ENCODE measurements at places on chromosomes 6 and 20.
A peak's percentile ranks its signal among the peaks of the same experiment; 100 is the strongest.

GRCh38 chr20:24763386-24764026 is 185.6 kb upstream of the CST7 start:
- DNase-seq: no peak

- no peak for DNase-seq
Observed at GRCh38 chr6:104526376-104526775, 333.3 kb downstream of the HACE1 start.

DNA sequence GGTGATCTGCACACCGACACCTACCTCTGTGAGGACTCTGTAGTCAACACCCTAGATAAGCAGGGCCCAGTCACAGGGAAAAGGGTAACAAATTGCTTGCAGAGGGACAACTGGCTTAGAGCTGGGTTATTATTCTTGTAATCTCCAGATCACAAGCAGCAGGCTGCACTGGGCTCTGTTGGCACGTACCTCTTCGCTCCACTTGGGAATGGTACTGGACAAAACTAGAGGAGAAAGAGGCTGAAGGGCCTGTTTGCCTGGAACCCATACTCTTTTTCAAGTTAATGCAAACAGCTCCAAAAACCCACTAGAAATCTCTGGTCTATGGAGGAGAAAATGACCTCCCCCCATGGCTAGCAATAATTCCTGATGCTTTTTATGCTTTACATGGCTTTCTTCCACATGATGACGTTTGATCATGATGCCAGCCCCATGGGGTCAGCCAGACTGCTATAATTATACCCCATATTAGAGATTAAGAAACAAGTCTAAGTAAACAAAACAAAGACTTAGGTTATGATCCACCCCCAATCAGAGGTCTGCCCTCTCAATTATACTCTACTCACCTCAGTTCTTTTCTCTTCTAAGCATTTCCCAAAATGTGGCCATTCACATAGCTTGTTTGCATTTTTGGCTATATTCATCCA is 190.0 kb downstream of the UNC5CL start:
- DNase-seq: no peak

DNA sequence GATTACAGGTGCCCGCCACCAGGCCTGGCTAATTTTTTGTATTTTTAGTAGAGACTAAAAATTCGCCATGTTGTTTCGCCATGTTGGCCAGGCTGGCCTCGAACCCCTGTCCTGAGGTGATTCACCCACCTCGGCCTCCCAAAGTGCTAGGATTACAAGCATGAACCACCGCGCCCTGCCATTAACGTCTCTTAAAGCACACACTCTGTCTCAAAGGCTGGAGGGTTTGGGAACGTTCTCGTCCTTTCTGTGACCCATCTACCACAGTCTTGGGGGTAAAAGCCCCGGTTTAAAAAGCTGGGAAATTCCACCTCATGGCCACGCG is 57.8 kb upstream of the ARID1B start:
- no peak for DNase-seq

DNA sequence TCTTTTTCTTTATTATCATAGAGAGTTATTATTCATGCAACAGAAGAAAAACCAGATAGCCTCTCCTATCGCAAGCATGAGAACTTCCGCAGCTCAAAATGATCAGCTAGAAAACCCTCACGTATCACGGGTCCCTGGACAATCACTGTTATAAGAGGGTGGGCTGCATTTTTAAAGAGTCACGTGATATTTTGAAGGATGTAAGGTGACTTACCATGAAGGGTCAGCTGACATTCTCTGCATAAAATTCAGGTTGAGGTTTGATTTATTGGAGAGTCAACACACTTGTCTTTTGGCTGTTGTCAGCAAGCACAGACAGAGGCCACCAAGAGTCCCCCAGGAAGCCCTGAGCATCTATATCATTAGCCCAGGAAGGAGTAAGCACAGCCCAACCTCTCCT is 39.5 kb downstream of the ID4 start:
- no peak for DNase-seq

DNA sequence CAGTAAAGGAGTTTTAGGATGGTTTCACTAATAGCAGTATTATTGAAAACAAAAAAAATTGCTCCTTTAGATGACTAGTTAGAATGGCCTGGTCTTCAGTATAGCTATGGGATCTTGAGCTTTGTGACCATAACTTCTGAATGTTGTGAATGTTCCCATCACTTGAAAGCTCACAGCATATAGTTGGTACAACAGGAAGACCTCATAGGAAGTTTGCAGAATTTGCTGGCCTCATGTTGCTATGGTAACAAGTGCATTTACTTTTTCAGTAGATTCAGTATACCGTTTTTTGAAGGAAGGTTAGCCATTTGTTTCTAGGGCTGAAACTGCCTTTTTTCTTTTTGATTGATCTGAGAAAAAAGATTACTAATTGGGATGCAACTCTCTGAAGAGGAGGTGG is 8.3 kb downstream of the PHF3 start:
- DNase-seq: peak; percentile 13

DNA sequence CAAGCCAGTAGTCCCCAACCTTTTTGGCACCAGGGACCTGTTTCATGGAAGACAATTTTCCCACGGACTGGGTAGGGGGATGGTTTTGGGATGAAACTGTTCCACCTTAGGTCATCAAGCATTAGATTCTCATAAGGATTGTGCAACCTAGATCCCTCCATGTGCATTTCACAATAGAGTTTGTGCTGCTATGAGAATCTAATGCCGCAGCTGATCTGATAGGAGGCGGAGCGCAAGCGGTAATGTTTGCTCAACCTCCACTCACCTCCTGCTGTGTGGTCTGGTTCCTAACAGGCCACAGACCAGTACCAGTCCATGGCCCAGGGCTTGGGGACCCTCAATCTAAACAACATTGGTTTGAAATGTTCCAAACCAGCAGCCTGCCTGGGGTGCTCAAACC is 137.0 kb upstream of the STXBP5 start:
- no peak for DNase-seq

DNA sequence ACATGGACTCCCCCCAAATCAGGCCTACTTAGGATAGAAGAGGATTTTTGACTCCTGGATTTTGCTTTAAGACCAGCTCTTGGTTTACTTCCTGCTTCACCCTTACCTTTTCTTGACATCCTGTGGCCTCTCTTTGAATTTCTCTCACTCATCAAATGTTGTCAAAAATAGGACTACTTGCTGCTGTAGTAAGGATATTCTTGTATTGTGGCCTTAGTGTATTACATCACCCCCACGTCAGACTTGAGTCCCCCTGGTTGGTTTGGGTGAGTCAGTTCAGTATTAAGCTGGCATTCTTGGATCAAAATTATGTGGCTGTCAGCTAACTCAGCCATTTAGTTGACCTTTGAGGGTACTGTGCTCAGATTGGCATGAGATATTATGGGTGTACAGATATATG is 1.1 kb downstream of the TPX2 start:
- DNase-seq: no peak

DNA sequence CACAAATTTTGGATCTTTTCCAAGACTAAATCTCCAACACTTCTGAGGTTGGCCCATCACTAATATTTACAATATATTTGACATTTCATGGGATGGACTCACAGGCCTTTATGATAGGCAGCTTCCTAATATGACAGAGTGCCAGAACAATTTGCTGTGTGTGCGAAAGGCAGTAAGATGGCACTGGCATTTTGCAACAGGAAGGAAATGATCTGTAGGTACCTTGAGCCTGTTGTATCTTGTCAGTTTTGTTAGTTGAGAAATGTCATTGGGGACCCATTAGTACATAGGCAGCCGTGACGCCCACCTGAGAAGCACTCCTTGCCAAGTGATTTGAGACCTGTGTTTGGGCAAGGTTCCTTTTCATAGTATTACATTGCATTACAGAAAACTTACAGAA is 153.4 kb upstream of the HEY2 start:
- DNase-seq: no peak

- DNase-seq: no peak
Observed at GRCh38 chr6:81265106-81265505, 487.4 kb downstream of the TENT5A start.

- DNase-seq: no peak
Observed at GRCh38 chr20:60201198-60201835, 243.1 kb downstream of the CDH26 start.

DNA sequence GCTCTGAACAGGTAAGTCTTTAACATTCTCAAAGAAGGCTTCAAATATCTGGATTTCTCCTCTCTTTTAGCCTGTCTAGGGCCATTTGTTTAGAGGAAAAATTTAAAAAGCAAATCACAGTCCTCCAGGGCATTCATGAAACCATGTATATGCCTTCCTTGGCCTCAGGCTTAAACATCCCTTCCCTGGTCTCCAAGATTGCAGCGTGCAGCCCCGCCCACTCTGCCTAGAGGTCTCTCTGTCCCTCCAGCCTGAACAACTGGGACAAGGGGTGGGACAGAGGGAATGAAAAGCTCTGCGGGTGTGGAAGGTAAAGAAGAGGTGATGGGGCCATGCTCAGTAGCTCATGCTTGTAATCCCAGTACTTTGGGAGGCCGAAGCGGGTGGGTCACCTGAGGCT is 9.8 kb upstream of the CBFA2T2 start:
- no peak for DNase-seq

GRCh38 chr6:142746524-142746923 is 198.5 kb downstream of the HIVEP2 start:
- peak; percentile 56 for DNase-seq

DNA sequence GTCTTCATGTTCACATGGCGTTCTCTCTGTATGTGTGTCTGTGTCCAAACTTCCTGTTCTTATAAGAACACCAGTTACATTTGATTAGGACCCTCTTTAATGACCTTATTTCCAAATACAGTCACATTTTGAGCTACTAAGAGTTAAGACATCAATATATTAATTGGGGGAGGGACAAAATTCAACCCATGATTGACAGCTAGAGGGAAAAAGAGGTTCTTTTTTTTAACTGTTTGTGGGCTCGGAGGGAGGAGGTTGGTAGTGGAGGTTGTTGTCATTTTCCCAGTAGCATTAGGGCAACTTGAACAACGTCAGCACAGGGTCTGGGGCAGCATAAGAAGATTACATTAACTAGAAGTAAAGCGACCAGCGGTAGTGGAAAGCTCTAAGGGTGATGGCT is 2.3 kb upstream of the GMDS start:
- DNase-seq: no peak

GRCh38 chr6:165497472-165497871 is 165.6 kb downstream of the PDE10A start:
- DNase-seq: no peak

- no peak for DNase-seq
Observed at GRCh38 chr20:24691901-24692351, 222.5 kb downstream of the SYNDIG1 start.

GRCh38 chr6:127576874-127577273 is at the start of gene C6orf58:
C6orf58 (plus strand) TSS chr6:127577174; CDS start chr6:127577186, 12 bp downstream.
- DNase-seq: no peak

DNA sequence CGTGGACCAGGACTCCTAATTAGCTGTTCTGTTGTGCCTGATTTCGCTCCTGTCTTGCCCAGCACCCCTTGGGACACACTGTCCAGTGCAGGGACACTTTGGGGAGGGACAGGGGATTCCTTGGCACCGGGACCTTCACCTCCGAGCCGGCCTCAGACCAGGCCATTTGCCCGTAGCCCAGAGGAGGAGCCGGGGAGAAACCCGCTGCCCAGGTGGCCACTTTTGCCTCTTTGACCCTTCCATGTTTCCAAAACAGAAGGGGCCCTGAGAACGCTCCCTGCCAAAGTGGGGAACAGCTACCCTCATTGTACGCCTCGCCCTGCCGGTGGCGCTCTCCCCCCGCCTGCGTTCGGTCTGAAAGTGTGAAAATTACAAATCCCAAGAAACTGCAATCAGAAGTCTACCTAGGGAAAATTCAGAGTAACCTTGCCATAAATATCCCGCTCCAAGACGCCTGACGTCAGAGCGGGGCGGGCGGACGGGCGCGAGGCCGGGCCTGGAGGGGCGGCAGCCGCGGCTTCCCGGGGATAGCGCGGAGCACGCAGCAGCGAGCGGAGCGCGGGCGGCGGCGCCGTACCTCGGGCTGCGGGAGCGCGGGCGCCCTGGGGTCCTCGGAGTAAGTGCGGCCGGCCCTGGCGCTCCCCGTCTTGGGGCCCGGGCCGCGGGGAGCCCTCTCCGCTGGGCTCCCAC is at the start of gene DAAM2:
TSS of gene DAAM2 (plus strand) at position 527 of the 690 bp plus-strand sequence. CDS start 63,927 bp downstream, outside the sequence.
- no peak for DNase-seq

DNA sequence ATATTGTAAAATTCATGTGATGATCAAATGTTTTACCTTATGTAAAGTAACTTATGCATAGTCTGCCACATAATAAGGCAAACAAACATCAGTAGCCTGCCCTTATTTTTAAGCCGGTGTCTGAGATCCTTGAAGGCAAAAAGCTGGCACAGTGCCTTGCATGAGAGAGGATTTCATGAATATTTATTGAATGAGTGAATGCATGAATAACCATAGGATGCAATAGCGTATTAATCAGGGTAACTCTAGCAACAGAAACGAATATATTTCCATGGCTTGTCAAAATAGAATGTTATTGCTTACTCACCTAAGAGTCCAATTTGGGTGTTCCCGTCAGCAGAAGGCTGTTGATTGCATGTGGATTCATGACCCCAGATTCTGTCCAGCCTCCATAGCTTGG is 34.9 kb downstream of the BTBD3 start:
- DNase-seq: no peak

DNA sequence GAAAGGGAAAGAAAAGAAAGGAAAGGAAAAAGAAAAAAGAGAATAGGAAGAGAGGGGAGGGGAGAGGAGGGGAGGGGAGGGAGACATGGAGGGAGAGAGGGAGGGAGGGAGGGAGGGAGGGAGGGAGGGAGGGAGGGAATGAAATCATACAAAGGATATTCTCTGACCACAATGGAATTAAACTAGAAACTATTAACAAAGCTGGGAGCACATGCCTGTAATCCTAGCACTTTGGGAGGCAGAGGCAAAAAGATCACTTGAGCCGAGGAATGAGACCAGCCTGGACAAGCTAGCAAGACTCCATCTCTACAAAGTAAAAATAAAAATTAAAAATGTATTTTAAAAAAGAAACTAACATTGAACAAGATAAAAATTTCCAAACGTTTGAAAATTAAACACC is 62.8 kb downstream of the ILRUN start:
- no peak for DNase-seq

DNA sequence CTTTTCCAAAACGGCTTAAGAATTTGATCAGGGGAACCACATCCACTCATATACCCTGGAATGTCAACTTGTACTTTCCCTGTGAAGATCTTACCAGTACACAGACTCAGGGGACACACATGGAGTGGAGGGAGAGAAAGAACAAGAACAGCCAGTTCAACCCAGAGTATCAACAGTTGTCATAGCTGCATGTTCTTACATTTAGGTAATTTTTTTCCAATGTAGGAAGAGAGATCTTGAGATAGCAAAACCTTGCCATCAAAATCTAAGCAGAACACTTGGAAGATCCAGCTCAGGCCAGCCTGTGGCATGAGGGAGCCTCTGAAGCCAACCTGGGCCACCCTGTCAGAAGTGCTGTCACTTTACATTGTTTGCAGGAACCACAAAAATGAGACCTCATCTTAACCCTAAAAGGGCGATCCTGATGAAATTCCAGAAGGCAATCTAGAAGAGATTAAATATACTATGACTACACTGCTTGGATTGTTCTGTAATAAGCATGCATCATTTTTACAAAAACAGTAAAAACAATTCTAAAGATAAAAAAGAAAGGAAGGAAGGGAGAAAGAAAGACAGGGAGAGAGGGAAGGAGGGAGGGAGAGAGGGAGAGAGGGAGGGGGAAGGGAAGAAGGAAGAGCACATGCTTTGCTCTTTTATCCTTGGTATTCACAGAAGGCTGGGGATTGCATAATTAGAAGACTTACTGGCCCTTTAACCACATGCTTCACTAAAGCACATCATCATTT is 124.7 kb upstream of the TCF21 start:
- no peak for DNase-seq

GRCh38 chr6:149140137-149140909 is 177.2 kb upstream of the TAB2 start:
- peak; percentile 78 for DNase-seq

- no peak for DNase-seq
Observed at GRCh38 chr20:22339946-22340345, 244.4 kb downstream of the FOXA2 start.

Data from CD4-positive, alpha-beta T cell treated with Interleukin-1 beta for 1 hour (primary cell).